Fibroblast of skin of right biceps (primary cell): ENCODE measurements at places on chromosomes 5 and 9.

GRCh38 chr5:145682197-145682899 lies 152.8 kb downstream of the PRELID2 start:
- DNase-seq, result no peak

- DNase-seq, result no peak
Observed at GRCh38 chr5:180103487-180104167, 32.1 kb upstream of the RNF130 start.

DNA sequence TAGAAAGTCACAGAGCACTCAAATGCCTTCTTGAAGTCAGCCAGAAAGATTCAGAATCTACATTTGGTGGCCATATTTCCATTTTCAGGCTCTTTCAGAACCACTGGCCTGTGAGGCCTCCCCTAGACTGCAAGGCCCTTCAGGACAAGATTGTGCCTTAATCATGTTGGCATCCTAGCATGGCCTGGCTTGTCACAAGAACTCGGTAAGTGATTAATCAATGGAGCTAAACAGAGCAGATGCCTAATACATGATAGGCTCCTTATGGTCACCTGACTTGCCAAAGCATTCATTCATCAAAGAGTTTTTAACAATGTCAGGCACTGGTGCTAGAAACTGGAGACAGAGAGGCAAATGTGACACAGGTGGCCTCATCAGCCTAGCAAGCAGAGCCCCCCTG lies 70.3 kb downstream of the PGM5 start:
- no peak for DNase-seq

DNA sequence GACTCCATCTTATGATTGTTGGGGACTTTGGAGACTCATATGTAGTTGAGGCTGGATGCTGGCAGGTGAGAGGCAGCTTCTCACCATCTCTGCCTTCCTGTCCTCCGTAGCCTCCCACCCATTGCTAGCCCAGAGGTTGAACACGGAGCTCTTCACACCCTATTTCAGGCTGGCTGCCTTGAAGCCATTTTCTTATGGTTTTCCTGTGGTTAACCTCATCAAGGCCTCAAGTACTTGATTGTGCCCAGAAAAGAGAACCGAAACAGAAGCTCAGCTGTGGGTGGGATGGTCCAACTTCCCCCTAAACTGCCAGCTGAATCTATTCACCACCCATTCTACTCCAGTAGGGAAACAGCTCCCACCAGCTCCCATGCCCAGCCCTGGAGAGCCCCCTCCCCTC lies 102.9 kb downstream of the LIFR start:
- DNase-seq, result no peak

DNA sequence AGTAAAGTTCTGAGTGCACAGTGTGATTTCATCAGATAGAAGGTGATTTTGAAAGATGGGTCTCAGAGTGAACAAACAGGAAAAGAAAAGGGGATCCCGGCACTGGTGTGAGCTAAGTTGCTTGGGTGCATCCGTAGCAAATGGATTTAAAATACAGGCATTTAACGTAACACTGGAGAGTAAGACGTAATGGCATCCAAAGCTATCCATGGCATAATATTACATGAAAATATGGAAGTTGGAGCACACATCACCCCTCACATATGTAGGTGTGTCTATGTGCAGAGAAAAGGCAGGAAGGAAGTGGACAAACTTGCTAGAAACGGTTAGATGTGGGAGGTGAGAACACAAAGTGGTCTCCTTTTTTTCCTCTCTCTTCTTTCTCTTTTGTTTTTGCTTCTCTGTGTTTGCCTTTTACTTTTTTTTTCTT lies 38.2 kb upstream of the SEMA4D start:
- DNase-seq, result no peak

GRCh38 chr5:43854697-43855292 lies 251.8 kb downstream of the NNT start:
- no peak for DNase-seq

- DNase-seq, result no peak
Observed at GRCh38 chr9:130414910-130415746, 29.6 kb upstream of the ASS1 start.

DNA sequence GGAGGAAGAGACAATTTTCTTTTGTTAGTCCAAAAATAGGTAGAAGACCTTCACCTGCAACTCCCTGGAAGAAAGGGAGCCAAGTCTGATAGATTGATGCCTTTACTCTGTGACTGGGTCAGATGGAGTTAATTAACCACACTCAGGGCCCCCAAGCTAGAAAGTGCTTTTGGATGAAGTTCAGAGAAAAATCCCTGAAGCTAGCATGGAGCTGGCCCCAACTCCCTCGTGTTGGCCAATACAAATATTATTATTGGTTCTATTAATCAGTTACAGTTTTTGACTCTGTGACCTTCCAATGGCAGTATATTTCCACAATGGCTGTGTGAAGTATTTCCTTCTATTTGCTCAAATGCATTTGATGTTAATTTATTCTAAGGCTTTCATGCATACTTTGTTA lies 1753.5 kb downstream of the EFNA5 start:
- DNase-seq, result no peak

GRCh38 chr9:106883030-106883429 lies 20.1 kb downstream of the ZNF462 start:
- no peak for DNase-seq

GRCh38 chr5:103901885-103902284 lies 339.3 kb upstream of the NUDT12 start:
- DNase-seq, result peak; percentile 40
